ENCODE measurements at places on chromosomes 3 and 15.

DNA sequence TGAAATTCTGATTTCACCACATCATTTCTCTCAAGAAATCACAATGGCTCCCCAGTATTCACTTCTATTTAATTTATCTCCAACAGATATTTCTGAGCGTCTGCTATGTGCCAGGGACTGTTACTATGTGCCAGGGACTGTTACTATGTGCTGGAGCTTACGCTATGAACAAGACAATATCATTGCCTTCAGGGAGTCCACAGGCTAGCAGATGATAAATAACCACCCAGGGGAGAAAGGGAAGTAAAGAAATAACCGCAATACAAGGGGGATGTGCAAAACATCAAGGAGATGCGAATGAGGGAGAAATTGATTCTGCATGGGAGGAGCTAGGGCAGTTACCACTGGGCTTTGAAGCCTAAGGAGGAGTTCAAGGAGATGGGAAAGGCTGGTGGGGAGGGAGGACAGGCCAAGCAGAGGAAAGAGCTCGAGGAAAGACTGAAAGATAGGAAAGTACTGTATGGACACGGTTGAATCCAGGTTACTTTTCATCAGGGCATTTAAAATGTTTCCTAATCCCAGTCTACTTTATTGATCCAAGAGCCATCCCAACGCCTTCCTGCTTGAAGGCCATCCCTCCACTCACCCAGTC lies 2.5 kb downstream of the THSD4 start:
- no peak for DNase-seq

GRCh38 chr3:14151471-14152083 lies 26.7 kb downstream of the TMEM43 start:
- DNase-seq: no peak

- no peak for DNase-seq
Observed at GRCh38 chr3:64619216-64619615, 68.6 kb downstream of the ADAMTS9 start.

DNA sequence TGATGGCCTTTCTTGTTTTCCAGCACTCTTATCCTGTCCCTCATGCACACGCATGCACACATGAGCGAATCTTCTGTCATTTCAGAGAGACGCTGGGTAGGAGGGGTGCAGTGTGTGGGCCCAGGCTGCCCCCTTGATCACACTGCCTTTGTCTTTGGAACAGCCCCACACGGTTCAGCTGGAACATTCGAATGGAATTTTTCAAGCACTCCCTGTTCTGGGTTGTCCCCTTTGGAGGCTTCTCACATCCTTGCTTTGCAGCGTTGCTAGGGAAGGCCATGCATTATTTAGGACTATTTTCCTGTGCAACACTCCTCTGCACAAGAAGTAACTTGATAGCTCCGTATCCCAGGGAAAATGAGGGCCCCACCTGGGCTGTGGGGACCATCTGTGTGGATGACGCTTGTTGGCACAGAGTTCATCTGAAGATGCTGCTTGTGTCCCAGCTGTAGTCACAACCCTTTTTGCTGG lies 78.4 kb downstream of the SPSB4 start:
- DNase-seq: no peak

GRCh38 chr3:107662586-107662985 lies 139.8 kb downstream of the BBX start:
- no peak for DNase-seq

DNA sequence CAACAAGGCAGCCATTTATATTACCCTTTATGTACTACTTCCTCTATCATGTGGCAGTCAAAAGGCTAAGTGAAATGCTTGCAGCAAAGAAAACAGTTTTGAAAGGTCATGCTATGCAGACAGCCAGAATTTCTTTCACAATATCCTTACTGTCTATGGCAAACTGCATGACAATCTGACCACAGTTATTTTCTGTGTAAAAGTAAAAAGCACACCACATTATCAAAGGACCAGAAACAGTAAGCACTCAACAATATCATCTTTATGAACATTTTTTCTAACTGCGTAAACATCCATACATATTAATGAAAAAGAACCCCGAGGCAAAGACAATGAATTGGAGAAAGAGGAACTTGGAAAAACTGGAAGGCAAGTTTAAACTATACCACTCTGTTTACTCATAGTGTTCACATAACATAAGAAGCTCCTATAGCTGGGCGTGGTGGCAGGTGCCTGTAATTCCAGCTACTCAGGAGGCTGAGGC lies 47.9 kb downstream of the PIK3CB start:
- DNase-seq: no peak

Measured in H7 (cell line).